ENCODE measurements at places on chromosomes 12 and 14.

DNA sequence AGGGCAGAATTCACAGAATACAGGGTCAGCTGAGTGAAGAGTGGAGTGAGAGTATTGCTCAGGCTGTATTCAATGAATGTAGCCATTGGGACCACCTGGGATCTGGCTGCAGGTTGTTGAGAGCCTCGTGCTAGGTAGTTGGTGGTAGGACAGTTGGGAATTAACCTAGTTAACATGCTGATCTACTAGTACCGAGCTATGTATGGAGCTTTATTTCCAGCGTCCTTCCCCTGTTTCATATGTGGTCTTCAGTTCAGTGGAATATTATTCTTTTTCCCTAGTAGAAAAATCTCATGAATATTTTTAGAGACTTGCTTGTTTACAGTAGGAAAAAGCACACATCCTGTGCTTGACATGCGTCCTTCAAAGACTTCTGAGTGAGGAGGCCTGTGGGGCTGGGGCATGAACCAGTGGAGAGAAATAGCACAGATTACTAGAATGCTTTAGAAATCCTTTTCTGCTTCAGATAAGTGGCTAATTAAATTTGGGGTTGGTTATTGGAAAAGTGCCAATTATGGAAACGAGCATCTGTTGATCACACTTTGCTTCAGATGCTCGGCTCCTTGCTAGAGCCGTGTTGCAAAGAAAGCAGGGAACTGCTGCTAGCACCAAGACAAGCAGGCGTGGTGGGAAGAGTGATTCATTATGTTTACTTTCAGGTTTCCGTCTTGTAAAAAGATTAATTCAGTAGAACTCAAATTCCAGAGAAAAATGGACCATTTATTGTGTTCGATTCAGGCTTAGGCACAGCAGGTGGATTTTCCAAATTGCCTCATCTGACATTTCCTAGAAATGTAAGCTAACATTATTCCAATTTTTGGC, 53.6 kb downstream of the ARF6 start:
- no peak for DNase-seq

DNA sequence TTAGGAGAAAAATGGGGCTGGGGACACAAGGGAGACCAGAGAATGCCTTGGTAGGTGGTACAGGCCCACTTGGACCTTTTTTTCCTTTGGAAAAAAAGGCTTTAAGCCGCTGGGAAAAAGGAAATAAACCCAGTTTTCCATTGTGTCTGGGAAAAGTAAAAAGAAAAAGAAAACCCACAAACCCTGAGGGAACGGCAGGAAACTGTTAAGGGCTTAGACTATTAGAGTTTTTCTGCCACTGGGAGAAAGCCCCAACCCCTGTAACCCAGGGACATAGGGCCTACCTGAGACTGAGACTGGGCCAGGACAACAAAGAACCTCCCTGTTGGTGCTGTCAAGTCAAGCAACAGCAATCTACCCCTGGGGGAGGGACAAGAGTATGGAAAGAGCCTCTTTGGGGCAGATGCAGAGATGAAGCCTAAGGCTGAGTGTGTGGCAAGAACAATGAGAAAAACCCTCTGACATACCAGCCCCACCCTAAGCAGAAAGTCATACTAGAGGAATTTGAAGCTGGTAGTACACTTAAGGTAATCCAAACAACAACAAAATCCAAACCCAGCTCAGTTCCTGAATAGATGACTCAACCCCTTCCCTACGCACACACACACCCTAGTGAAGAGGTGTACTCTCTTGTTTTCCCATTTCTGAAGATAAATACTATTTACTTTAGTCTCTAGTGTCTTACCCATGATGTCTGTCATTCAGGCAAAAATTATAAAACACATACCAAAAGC, 22.8 kb downstream of the ATF1 start:
- DNase-seq = no peak

- no peak for DNase-seq
Observed at GRCh38 chr12:9367828-9368227, 159.6 kb upstream of the PZP start.

GRCh38 chr12:19161216-19161615, 31.7 kb downstream of the PLEKHA5 start:
- DNase-seq = no peak

DNA sequence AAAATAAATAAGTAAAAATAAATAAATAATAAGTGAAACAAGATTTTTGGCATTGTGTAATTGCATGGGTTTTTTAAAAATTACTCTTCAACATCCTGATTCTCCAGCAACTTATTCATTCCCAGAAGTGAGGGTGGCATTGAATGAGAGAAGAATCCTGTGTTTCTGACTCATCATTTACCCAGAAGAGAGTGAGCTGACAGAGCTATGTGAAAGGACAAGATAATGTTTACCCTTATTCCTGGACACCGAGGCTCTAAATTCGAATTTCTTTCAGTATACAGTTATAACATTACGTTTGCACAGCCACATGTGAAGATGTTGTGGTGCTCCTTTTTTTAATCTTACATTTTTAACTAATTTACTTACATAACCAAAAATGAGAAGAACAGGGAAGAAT, 36.4 kb downstream of the BBS10 start:
- no peak for DNase-seq

GRCh38 chr14:99821519-99822508, 28.6 kb downstream of the EML1 start:
- DNase-seq = no peak

DNA sequence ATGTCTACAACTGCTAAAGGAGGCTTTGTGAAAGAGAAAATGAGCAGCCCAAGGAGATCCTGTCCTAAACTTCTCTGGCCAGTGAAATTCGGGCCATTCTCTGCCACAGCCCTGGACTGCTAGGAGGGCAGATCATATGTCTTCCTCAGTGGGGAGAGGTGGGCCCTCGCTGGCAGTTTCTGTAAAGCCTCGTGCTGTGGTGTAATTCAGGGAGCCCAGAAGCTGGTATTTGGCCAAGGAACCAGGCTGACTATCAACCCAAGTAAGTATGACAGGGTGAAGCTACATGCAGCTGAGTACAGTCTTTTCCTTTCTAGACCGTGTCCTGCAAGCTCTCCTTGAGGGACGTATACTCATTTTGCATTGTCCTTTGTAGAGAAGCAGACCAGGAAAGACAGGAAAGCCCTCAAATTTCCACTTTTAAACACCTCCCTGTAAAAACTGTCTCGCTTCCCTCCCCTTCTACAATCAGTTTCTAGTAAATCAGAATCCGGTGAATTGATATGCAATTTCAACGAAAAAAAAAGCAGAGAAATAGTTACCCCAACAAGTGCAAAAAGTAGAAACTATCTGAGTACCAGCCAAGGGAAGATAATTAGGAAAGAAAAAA, 106.8 kb downstream of the DAD1 start:
- DNase-seq = no peak
